ENCODE measurements at places on chromosomes 11 and 22.

GRCh38 chr11:113313601-113314000 is 782 bp upstream of the TTC12 start:
- peak; percentile 24 for DNase-seq

DNA sequence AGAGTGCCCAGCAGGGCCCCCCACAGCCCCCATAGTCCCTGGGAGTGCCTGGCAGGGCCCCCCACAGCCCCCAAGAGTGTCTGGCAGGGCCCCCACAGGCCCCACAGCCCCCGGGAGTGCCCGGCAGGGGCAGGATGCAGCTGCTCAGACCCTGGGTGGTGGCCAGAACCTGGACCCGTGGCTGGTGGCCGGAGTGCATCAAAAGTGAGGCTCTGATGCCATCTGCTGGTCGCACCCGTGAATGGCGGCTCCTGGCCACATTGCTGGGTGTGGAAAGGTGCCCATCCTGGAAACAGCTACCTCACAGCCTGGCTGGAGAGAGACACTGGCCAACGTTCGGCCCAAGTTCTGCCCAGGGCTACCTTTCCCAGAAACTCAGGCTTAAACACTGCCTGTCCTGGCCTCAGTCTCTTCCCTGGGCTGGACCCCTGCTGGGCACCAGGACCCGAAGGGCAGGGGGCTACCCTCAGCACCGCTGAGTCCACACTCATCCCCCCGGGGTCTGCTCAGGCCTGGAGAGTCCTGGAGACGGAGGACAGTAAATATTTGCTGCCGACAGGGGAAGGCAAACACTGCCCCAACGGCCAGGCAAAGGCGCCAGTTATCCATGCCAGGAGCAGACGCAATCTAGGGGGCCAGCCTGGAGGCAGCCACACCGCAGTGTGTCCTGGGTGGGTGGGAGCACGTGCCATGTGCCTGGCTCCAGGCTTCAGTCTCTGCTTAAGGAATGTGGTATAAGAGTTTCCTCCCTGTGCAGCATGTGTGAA is 4.4 kb downstream of the INS start:
- peak; percentile 76 for DNase-seq

DNA sequence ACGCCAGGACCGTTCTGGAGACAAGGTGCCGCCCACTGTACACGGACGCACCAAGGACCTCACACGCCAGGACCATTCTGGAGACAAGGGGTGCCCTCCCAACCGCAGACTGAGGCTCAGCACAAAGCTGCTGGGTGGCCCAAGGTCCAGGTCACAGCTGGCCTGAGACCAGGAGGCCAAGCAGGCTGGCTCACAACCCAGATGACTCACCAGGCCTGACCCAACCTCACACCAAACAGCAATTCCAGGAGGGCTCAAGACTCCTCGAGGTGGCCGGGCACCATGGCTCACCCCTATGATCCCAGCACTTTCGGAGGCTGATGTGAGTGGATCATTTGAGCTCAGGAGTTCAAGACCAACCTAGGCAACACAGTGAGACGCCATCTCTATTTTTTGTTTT is 14.8 kb downstream of the BRD1 start:
- no peak for DNase-seq

DNA sequence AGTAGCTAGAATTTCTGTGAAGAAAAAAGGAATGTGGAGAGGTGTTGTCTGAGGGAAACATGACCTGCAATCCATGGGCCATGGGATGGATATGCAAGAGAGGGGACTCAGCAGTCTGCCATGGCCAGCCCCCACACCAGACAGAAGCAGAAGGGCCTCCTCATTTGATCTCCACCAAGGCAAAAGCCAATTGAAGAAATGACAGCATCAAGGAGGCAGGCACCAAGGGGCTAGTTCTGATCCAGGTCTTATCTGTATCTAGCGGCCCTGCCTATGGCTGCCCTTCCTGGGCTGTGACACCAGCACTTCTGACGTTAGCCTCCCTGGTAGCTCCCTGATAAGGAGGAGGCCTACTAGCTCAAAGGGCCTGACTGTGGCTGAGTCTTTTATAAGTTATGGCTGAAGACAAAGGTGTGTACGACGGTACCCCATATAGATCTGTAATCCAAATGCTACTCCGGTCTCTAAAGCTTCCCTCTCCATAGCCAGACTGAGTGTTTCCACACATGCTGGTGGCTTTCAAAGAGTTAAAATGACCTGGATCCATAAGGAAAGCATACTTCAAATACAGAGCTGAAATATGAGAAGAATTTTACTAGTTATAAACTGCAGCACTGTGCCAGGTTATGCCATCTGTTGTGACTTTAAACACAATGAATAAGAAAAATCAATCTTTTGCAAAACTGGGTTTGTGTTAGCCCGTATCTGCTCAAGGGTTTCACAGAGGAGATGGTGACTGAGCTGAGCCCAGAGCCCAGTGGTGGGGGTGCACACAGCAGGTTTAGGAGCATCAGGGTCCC is 34.4 kb downstream of the HIRA start:
- DNase-seq, result no peak

DNA sequence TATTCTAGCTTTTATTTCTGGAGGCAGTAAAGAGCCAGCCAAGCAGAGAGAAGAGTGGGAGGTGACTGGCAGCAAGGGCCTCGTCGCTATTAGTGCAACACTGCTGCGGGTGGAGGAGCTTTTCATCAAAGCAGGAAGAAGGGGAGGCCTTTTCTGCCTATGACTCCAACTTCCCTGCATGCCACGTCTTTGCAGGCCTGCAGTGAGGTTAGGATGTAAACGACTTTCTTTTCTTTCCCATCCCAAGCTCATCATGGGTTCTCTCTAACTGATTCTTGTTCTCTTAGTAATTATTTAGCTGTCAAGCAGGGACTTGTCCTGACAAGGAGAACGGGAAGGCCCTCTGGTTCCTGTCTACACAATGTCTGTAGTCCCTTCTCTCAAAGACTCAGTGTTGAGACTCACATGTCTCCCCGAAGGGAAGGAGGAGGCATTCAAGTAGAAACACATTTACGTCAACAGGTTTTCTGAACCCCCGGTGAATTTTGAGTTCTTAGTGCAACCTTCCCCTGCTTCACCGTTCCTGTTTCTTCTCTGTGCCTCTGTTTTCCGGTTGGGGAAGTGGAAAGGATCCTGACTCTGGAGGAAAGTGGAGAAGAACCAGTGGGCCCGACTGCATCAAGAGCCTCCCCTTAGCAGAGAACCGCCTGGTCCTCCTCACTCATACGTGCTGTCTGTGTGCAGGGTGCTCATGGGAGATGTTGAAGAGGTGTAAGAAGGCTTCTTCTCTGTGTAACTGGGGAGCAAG is 56.9 kb downstream of the PACS1 start:
- peak; percentile 75 for DNase-seq

GRCh38 chr11:23679041-23679440 is 817.8 kb upstream of the LUZP2 start:
- DNase-seq, result no peak

DNA sequence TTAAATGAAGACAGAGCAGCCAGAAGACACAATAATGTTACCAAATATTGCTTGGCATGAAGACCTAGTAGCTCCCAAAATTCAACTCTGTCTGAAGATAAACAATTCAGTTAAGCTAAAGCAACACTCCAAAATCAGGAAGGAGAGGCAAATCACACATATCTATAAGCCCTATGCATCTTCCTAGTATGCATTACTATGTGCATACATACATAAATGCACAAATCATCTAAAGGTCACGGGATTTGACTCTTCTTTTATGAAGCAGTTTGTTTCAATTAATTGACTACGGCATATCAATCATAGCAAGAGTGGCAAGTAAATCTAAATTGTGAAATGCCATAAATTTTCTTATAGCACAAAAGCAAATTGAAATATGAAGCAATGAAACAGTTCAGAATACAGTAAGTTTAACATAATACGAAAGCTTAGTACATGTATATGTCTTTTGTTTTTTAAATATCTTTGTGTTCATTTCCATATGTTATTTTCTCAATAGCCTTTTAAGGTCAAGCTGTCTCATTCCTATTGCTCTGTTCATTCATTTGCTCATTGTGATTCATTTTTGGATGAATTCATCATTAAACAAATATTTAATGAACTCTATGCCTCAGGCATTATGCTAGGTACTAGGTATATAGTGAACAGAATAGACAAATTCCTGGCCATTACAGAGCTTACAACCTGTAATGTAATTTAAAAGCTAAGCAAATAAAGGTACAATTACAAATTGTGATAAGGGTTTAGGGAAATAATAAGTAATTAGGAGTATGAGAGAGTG is 540.5 kb downstream of the DLG2 start:
- DNase-seq, result no peak
